ENCODE measurements at places on chromosomes 5 and 9.

DNA sequence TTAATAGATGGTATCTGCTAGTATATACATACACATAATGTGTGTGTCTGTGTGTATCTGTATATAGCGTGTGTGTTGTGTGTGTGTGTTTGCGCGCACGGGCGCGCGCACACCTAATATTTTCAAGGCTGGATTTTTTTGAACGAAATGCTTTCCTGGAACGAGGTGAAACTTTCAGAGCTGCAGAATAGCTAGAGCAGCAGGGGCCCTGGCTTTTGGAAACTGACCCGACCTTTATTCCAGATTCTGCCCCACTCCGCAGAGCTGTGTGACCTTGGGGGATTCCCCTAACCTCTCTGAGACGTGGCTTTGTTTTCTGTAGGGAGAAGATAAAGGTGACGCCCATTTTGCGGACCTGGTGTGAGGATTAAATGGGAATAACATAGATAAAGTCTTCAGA, 757 bp downstream of the FXN start:
- no peak for DNase-seq

DNA sequence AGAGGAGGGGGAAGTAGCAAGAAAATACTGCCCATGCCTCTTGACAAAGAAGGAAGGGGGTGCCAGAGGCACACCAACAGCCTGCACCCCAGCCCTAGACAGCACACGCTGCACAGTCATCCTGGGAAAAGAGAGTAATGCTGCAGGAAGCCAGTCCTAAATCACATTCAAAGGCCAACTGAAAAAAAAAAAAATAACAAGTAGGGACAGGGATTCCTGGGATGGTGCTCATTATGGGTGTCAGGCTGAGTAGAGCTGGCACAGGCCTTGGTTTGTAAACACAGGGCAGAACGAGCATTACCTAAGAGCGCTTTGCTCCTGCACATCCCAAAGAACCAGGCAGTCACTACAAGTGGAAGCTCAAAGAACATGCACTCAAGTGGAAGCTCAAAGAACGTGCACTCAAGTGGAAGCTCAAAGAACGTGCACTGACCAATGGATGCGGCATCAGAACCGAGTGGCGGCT, 7.8 kb downstream of the RAPGEF1 start:
- DNase-seq = peak; percentile 83

- DNase-seq = no peak
These were observed 68.7 kb downstream of the MARCHF3 start for GRCh38 chr5:126961702-126962101.

DNA sequence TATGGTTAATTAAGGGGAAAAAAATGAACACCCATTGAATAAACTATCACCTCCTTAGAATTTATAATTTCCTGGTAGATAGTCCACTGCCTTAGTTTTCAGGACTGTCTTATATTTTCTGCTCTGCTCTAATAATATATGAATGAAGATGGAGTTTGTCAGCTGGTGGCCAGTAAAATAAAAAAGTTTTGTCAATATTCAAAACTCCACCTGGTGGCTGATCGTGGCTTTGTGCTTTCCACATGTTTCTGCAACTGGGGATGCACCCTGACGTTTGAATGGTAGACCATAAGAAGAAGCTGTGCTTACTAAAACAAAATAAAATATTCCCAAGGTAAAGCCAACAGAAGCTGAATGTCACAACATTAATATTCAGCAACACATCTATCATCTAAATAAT, 286.6 kb upstream of the IZUMO3 start:
- no peak for DNase-seq

GRCh38 chr5:88879724-88880123, 3.3 kb downstream of the MEF2C start:
- DNase-seq = no peak

DNA sequence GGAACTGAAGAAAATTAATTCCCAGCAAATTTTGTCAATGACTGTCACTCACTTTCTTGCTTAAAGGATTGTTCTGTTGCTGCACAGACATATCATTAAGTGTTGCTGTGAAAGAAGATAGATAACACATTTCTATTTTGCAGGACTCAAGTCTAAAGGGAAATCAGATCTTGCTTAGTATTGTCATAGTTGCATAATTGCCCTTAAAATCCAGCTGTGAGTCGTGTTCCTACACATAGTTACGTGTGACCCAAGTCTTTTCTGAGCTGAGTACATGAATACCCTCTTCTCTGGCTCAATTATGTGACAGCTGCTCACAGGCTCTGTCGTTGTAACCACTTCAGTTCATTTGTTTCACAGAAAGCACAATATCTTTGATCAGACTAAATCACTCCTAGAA, 390.8 kb downstream of the DTWD2 start:
- DNase-seq = no peak

GRCh38 chr9:115992834-115993233, 160.8 kb upstream of the PAPPA start:
- no peak for DNase-seq

DNA sequence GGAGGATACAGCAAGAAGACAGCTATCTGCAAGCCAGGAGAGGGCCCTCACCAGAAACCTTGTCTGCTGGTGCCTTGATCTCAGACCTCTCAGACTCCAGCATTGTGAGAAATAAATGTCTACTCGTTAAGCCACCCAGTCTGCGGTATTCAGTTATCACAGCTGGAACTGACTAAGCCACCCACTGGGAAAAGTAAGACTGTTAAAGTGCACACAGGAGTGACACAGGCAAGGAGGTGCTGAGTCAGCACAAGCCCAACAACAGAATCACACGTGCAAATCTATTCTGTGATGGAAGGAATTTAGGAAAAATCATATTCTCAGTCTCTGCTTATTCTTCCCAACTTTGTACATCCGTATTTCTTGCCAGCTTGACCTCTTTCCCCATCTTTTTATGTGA, 200.0 kb downstream of the NR2F1-AS1 start:
- DNase-seq = no peak

DNA sequence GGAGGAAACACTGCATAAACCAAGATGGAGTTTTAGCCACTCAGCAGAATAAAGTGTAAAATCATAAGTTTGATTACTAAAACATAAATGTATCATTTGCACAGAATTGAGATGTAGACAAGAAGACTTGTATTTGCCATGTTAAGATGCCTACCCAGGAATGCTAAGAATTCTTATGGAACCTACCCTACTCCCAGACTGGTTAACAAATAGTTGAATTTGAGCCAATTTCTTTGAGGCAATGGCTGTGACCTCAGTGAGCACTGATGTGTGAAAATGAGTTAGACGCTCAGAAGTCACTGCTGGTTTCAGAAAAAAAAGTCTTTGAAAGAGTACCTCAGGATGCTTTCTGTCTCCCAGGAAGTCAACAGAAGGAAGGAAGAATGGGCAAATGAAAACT, 95.6 kb downstream of the ESM1 start:
- DNase-seq = peak; percentile 83

DNA sequence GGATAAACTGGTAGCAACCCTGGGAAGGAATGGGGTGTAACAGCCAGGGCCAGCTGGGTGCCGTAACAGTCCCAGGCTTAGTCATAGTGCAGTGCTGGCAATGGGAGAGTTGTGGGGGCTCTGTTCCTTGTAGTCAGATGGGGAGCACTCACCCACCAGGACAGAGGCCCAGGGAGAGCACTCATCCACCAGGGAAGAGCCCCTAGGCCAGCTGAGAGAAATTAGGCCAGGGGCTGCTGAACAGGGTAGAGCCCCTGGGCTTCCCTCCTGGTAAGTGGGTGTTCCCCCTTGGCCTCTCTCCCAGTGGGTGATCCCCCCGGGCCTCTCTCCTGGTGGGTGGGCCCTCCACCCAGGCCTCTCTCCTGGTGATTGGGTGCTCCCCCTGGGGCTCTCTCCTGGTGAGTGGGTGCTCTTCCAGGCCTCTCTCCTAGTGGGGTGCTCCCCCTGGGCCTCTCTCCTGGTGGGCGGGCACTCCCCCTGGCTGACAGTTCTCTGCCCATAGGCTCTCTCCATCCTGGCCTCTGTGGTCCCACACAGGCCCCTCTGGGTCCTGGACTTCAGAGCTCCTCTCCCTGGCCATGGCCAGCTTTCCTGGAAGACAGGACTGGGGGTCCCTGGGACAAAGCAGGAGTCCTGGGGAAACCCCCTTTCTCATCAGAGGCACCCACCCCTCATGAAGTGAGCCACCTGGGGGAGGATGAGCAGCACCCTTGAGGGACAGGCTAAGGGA, 13.4 kb downstream of the FGD3 start:
- no peak for DNase-seq

GRCh38 chr5:68953875-68954617, 139.8 kb upstream of the SLC30A5 start:
- no peak for DNase-seq

- peak; percentile 9 for DNase-seq
These were observed 437.8 kb downstream of the ARHGEF28 start for GRCh38 chr5:74063821-74064220.

DNA sequence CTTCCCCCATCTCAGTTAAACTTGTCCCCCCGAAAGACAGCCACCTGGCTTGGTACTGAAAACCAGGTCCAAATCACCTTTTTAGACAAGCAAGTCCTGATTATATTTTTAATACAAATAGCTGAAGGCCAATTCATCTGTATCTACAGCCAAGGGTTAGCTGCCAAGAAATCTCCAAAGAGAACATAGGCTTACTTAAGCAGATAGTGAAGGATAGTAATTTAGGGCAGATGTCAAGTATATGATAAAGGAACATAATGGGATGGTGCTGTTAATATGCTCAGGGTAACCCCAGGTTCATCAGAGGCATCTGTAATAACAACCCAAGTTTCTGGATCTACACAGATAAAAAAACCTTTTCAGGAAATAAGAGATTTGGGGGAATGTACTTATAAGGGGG, 133.0 kb downstream of the EBF1 start:
- no peak for DNase-seq

- DNase-seq = no peak
These were observed 28.6 kb downstream of the RNF44 start for GRCh38 chr5:176508603-176509002.

GRCh38 chr9:97794666-97795065, 58.4 kb upstream of the FOXE1 start:
- no peak for DNase-seq

GRCh38 chr9:127168756-127169574, 46.5 kb upstream of the ANGPTL2 start:
- no peak for DNase-seq

DNA sequence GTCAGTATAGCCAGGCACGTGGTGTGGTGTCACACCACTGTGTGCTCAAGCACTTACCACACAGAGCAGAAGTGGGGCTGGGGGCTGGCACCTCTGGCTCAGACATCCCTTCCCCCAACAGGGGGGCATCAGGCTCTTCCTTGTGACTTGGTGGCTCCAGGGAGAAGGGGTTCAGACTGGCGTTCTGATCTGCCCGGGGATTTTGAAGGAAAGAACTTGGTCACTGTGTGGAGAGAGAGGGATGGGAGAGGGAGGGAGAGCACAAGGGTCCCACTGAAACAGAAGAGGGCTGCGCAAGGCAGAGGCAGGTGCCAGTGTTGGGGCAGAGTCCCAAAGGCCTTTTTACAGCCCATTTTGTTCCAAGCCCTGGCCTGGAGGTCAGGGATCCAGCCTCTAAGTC, 109.7 kb upstream of the ALDH1B1 start:
- no peak for DNase-seq

DNA sequence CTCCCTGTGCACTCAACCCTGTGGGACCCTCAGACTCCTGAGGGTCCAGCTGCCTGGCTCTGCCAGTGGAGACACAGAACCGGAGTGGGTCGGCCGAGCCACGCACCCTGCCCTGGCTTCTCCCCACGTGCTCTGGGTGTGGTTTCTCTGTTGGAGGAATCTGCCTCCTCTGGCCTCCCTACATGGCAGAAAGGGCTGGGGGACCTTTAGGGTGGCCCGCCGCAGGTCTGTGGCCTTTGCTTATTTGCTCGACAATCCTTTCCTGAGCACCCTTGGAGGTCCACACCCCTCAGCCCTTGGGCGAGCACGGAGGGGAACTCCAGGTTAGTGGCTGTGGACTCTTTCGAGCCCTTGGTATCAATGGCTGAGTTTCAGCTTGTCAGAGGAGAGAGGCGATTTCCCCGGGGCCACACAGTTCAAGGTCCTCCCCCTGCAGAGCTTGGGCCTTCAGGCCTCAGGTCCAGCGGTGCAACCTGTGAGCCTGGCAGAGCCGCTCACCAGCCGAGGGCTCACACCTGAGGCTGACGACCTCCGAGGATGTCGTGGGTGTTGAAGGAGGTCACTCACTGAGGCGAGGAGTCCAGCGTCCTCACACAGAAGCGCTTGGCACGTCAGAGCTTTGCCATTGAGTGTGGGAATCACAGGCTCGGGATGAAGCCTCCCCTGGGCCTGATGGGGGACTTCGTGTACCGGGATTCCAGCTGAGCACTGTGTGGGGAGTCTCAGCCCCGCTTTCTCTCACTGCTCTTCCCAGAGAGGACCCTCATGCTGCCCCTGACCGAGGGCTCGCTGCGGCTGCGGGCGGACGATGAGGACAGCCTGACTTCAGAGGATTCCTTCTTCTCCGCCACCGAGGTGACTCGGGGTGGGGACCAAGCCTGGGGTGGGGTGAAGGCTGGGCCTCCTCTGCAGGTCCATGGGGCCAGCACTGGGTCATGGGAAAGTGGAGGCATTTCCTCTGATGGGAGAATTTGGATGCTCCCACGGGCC, 20.8 kb upstream of the DOLPP1 start:
- DNase-seq = no peak

DNA sequence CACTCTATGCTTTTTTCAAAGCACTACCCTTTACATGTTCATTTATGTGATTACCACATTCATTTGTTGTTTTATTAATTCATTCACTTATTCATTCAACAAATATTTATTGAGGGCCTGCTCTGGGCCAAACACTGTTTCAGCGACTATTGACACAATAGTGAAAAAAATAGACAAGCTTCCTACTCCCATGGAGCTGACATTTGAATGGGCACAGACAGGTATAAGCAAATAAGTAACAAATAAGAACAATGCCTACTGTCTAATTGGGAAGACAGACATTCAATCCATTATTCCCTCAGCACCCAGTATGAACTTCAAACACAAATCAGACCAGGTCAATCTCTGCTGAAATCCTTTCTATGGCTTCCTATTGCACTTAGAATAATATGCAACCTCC, 156.9 kb upstream of the NR3C1 start:
- no peak for DNase-seq

DNA sequence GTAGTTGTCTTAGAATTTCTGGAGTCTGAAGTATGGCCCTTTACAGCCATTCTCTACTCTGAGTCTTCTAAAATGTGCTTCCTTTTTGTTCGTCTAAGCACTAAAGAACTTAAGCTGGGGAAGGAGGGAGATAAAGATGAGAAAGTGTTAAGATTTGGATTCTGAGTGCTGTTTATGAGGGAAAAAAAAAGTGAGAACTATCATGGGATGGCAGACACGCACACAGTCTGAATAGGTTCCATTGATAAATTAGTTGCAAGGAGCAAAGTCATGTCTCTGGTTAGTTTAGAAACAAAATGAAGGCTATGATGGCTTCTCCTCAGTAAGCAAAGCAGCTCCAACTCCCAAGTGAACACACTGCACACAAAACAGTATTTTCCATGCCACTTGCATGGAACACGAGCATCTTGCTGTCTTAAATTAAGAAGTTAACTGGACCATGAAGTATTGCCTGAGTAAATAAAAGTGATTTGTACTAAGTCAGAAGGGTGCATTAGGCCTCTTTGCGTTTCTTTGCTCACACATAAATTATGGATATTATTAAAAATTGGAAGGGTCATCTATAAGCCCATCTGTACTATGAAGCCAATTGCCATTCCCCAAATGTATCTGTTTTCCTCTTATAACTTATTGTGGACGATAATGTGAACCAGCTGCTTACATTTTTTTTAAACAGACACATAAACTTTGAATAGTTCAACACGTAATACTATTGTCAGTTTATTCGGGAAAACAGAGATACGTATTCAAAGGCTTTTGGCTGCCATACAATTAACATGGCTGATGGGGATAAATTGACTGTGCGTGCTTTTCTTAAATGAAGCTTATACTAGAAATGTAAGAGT, 199.3 kb downstream of the SGCD start:
- no peak for DNase-seq
